Heart left ventricle (tissue), 16 donors: ENCODE measurements at places on chromosomes 13 and 19. TPM values are rescaled to one million over a fixed set of nuclear protein-coding genes. Genes with fewer than 3 reads are reported as not detected.

The PRODH2 gene
- total RNA-seq: not detected

The SPRY2 gene
- total RNA-seq: 30.9 TPM

The SETDB2 gene
- total RNA-seq: 19.8 TPM

The APOE gene
- 9.3 TPM for total RNA-seq

GRCh38 chr13:34522808-34523207, 419.3 kb upstream of the NBEA start:
- H3K27ac ChIP-seq: no peak overlapping the region
- H3K36me3 ChIP-seq: no peaks in the 10 kb centered on the region
- H3K27me3 ChIP-seq: no peaks in the 10 kb centered on the region

DNA sequence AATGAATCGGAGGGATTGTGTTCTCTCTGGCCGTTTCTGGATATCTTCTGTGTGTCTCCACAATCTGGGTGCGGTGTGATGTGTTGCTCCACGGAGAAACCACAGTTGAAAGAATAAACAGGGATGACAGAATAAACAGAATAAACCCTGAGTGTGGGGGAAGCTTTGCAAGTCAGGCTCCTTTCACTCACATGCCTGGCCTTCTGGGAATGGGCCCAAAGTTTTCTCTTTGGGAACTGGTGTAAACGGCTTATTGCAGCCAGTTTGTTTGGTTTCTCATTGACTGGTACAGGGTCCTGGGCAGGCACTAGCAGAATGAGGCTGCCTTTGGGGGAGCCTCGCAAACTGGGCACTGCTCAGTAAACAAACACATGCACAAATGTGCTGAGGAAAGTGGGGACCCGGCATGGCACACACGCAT, 324.7 kb downstream of the DLEU7 start:
- no peak overlapping the region for H3K4me3 ChIP-seq
- no peak overlapping the region for H3K27ac ChIP-seq
- H3K4me1 ChIP-seq: peaks cover 31% of the 10 kb centered on the region
- no peak for DNase-seq

GRCh38 chr13:68257111-68257842, 1027.1 kb upstream of the PCDH9 start:
- H3K4me3 ChIP-seq: no peak overlapping the region
- no peak overlapping the region for H3K27ac ChIP-seq
- no peaks in the 10 kb centered on the region for H3K36me3 ChIP-seq

GRCh38 chr13:83773961-83774360, 108.3 kb downstream of the SLITRK1 start:
- H3K27me3 ChIP-seq: no peaks in the 10 kb centered on the region
- H3K27ac ChIP-seq: no peak overlapping the region
- no peak for DNase-seq
- H3K36me3 ChIP-seq: no peaks in the 10 kb centered on the region
- H3K4me3 ChIP-seq: no peak overlapping the region

GRCh38 chr13:102704238-102705058, 9.6 kb upstream of the METTL21C start:
- peaks cover 17% of the 10 kb centered on the region for H3K4me1 ChIP-seq
- H3K27ac ChIP-seq: no peak overlapping the region
- H3K36me3 ChIP-seq: no peaks in the 10 kb centered on the region
- H3K4me3 ChIP-seq: no peak overlapping the region
- no peak for DNase-seq
